ENCODE measurements at places on chromosomes 2 and 18.

DNA sequence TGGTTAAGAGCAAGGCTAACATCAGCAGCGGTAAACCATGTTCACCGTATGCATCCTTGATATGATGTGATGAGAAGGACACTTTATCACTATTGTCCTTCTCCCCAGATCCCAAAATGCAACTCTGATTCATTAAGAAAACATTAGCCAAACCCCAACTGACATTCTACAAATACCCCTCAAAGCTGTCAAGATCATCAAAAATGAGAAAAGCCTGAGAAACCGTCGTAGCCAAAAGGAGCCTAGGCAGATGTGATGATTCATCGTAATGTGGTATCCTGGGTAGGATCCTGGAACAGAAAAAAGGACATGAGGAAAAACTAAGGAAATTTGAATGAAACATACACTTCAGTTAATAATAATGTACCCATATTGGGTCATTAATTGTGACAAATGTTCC, 67.3 kb upstream of the ST6GAL2 start:
- DNase-seq, result no peak

- DNase-seq, result no peak
Observed at GRCh38 chr18:23378302-23378686, 74.8 kb upstream of the RIOK3 start.

- DNase-seq, result no peak
Observed at GRCh38 chr2:199378948-199379650, 78.6 kb downstream of the SATB2 start.

GRCh38 chr2:213251618-213252017, 32.6 kb upstream of the SPAG16 start:
- DNase-seq, result no peak

- DNase-seq, result no peak
Observed at GRCh38 chr2:235638541-235639427, 144.9 kb downstream of the AGAP1 start.

- no peak for DNase-seq
Observed at GRCh38 chr18:59459369-59460071, 100.5 kb upstream of the LMAN1 start.

DNA sequence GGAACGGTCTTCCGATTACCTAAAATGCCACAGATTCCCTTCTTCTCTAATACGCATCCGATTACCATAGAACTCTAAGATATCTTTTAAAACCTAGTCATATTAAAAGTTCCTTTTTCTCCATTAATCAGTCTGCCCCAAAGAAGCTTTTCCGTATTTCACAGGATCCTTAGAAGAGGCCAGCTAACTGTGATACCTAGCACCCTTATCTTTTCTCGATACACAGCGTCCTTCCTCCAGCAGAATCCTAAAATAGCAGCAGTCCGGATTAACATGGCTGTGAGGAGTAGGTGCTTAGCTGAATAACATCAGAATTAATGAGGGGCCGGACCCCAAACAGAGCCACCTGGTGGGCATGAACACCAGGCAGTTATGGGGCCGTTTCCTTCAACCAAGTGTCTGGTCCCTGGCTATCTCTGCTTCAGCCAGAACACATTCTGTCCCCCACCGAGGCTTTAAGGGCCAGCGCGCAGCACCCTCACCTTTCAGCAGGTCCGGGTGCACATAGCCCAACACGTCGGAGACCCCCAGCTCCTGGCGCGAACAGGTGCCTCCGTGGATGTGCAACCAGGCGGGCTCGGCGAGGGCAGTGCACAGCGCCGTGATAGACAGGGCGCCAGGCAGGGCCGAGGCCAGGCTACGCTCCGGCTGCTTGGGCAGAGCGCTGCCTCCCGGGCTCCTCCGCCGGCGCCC, 995 bp downstream of the TMEM127 start:
- DNase-seq, result no peak

- DNase-seq, result no peak
Observed at GRCh38 chr2:67389286-67389685, 7.8 kb upstream of the ETAA1 start.

- DNase-seq, result no peak
Observed at GRCh38 chr2:122886479-122887145, 1131.2 kb downstream of the TSN start.

DNA sequence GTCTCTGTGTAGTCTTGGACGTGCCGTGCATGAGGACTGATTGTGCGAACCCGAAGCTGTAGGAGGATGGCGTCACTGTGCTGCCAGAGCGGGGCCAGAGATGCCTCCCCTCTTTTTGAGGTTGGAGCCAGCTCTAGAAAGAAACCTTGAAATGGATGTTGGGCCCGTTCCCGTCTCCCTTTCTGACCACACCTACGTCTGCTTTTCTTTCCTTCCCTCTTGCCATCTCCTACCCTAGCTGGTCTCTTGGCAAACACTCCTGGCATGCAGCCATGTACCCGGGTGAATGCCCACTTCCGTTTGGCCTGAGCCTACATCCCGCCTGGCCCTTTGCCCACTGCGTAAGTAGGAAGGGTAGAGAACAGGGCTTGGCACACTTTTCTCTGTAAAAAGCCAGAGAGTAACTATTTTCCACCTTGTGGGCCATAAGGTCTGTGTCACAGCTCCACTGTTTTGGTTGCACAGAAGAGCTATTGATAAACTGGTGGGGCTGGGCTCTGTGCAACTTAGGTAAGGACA, 37.4 kb downstream of the SH3BP4 start:
- no peak for DNase-seq

DNA sequence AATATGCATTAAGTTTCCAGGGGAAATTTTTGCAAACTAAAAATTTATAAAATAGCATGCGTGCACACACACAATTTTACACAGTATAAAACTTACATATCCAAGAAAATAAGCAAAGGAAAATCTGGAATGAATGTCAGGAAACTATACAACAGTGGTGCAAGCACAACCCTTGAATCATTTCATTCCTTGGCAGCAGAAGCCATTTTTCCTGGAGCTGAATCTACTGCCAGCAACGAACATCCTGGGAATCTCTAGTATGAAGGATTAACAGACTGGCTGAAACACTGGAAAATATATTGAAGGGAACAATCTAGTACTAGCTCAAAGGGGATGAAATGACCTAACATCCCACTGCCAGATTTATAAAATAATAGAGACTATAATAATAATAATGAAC, 235.3 kb downstream of the DYM start:
- no peak for DNase-seq

DNA sequence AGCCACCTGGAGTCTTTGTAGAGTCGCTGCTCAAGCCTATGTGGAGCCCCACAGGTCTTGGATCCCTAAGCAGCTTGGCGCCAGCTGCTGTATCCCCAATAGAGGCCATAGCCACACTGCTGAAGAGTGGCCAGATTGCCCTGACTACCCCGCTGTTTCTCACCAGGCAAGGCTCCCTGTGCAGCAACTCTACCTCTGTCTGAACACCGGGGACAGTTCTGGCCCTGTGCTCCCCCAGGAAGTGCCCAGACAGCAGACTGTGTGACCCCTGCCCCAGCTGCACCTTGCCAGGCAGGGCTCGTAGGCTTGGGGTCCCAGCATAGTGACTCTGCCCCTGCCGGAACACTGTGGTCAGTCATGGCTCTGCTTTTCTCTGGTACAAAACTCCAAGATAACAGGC, 53.5 kb upstream of the GALNT13 start:
- DNase-seq, result no peak

- DNase-seq, result no peak
Observed at GRCh38 chr18:3401669-3402620, 48.0 kb upstream of the TGIF1 start.

- no peak for DNase-seq
Observed at GRCh38 chr2:131035826-131036231, 57.4 kb downstream of the FAM168B start.

GRCh38 chr2:45699032-45699658, 47.7 kb downstream of the PRKCE start:
- no peak for DNase-seq

DNA sequence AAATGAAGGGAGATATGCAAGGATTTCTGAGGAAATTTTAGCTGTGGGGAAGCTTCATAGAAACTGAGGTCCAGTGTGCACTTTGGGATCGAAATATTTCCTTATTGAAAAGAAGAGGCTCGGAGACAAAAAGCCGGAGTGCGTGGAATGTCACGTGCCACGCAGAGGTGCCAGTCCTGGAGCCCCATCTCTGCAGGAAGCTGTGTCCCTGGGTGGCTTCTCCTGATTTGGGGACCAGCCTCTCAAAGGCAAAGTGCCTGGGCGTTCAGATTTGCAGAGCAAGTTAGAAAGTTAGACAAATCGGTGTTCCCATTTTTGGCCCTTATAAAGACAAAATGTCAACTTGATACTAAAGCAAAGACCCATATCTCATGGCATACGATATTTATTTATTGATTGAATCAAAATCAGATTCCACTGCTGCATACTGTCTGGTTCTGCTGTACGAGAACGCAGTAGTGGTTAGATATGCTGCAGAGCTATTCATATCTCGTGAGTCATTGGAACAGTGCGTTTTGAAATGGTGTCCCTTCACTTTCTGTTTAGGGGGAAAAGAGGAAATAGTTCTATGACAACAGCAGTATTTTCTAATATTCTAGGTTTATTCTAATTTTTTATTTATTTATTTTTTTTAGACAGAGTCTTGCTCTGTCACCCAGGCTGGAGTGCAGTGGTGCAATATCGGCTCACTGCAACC, 9.1 kb upstream of the ATG16L1 start:
- no peak for DNase-seq

DNA sequence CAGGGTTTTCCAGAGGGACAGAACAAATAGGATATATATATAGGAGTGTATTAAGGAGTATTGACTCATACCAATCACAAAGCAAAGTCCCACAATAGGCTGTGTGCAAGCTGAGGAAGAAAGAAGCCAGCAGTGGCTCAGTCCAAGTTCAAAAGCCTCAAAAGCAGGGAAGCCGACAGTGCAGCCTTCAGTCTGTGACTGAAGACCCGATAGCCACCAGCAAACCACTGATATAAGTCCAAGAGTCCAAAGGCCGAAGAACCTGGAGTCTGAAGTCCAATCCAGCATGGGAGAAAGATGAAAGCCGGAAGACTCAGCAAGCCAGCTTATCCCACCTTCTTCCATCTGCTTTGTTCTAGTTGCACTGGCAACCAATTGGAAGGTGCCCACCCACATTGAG, 39.0 kb upstream of the GPD2 start:
- no peak for DNase-seq

DNA sequence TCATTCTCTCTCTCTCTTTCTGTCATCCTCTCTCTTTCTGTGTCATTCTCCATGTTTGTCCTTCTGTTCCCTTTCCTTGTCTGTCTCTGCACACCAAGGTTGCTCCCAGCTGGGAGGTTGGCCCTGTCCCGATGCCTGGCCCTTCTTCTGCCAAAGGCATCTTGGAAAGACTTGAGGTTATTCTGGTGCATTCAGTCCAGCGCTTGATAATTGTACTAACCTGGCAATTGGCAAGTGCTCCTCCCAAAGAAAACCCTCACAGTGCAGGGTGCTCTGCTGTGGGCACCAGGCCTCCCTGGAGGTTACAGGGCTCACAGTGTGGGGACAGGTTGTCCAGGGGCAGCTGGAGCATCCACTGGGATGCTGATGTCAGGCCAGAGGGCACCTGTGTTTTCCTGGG, 95.4 kb downstream of the GLI2 start:
- DNase-seq, result no peak

GRCh38 chr2:1813371-1813770, 69.1 kb upstream of the PXDN start:
- no peak for DNase-seq

GRCh38 chr2:30282721-30283120, 51.4 kb downstream of the LBH start:
- DNase-seq, result no peak

Measured in NK-92 treated with Interleukin-12 subunit alpha and Interleukin-12 subunit beta, amount 100 ng/mL, for 24 hours (cell line).